HepG2 (cell line): ENCODE measurements at places on chromosomes 16 and 17. TPM values are rescaled to one million over a fixed set of nuclear protein-coding genes. Genes with fewer than 3 reads are reported as not detected.

GRCh38 chr16:4846503-4846900 lies 586 bp downstream of the GLYR1 start:
- peaks cover 2% of the 10 kb centered on the region for H3K36me3 ChIP-seq
- peak overlapping the region; percentile 95 for H3K27ac ChIP-seq
- DNase-seq: peak; percentile 35

- no peak for DNase-seq
- H3K27me3 ChIP-seq: peaks cover 2% of the 10 kb centered on the region; the same call in 1 of the 3 replicates
- no peaks in the 10 kb centered on the region for H3K4me1 ChIP-seq
- no peak overlapping the region for H3K27ac ChIP-seq
Observed at GRCh38 chr16:13168091-13168572, 266.7 kb downstream of the SHISA9 start.

GRCh38 chr16:20079106-20079505 lies 5.4 kb upstream of the GPR139 start:
- DNase-seq: no peak
- no peak overlapping the region for H3K27ac ChIP-seq
- H3K4me3 ChIP-seq: no peak overlapping the region
- no peaks in the 10 kb centered on the region for H3K4me1 ChIP-seq

- no peak overlapping the region for H3K4me3 ChIP-seq
- peak; percentile 65 for DNase-seq
Observed at GRCh38 chr17:39174920-39175694, 9.1 kb upstream of the ARL5C start.

The TOM1L1 gene
- 45.3 and 61.1 TPM in 2 replicates for total RNA-seq

The LCMT1 gene
- total RNA-seq: 48.7 and 56.5 TPM in 2 replicates

The KRTAP3-1 gene
- total RNA-seq: 0.29 and 0.81 TPM in 2 replicates

The ZNF207 gene
- 164 and 194 TPM in 2 replicates for total RNA-seq

The CCL14 gene
- 1.1 and 1.3 TPM in 2 replicates for total RNA-seq

The ITGB3 gene
- total RNA-seq: 0.15 and 0.31 TPM in 2 replicates

GRCh38 chr16:81913222-81913621 lies 98.0 kb downstream of the SDR42E1 start:
- H3K4me1 ChIP-seq: no peaks in the 10 kb centered on the region
- H3K4me3 ChIP-seq: no peak overlapping the region
- H3K27me3 ChIP-seq: no peaks in the 10 kb centered on the region
- no peak for DNase-seq
- H3K36me3 ChIP-seq: no peaks in the 10 kb centered on the region
- H3K27ac ChIP-seq: no peak overlapping the region

GRCh38 chr17:67994817-67995569 lies 1.3 kb downstream of the C17orf58 start:
- no peak overlapping the region for H3K27ac ChIP-seq
- no peaks in the 10 kb centered on the region for H3K36me3 ChIP-seq
- no peak for DNase-seq

The CCDC78 gene
- 0.53 TPM in 1 of 2 replicates, not detected in the other for total RNA-seq

DNA sequence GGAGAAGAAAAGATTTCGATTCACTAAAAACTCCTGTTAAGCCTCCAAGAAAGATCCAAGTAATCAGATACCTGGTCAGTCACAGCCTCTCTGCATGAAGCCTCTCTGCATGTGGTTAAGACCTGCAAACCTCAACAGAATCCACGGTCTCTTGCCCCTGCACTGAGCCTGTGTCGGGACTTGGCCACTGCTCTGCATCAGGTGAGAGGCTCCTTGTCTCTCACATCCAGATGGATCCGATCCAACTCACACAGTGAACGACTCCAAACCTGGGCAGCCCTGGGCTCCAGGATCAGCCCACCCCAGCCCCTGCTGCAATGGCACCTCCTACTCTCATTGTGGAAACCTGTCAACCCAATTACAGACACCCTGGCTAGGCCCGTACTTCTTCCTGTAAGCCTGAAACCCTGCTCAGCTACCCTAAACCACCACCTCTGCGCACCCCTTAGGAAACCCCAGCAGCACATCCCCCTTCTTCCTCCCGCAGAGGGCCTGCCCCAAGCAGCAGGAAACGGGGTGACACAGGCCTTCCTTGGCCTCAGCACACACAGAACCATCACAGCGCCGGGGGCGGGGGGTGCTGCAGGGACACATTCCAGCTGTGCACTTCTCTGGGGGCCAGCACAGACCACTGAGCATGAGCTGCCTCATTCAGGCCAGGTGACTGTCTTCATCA lies 129.5 kb downstream of the ANKRD11 start:
- no peak for DNase-seq
- H3K27ac ChIP-seq: no peak overlapping the region
- peaks cover 16% of the 10 kb centered on the region for H3K36me3 ChIP-seq
- H3K27me3 ChIP-seq: no peaks in the 10 kb centered on the region
- H3K4me3 ChIP-seq: no peak overlapping the region
- peaks cover 51% of the 10 kb centered on the region for H3K4me1 ChIP-seq

DNA sequence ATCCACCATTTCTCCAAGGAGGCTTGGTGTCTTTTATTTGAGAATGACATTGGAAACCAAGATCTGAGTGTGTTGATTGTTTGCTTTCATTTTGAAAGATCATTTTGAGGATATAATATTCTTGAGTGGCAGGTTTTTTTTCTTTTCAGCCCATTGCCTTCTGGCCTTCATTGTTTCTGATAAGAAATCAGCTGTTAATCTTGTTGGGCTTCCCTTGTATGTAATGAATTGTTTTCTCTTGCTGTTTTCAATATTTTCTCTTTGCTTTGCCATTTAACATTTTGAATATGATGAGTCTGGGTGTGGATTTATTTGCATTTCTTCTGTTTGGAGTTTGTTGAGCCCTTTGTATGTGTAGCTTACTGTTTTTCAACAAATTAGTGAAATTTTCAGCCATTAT lies 22.0 kb downstream of the PRSS54 start:
- no peak overlapping the region for H3K4me3 ChIP-seq
- no peaks in the 10 kb centered on the region for H3K36me3 ChIP-seq
- no peak overlapping the region for H3K27ac ChIP-seq
- no peaks in the 10 kb centered on the region for H3K27me3 ChIP-seq
- DNase-seq: no peak

GRCh38 chr16:46774743-46775177 lies 26.6 kb upstream of the MYLK3 start:
- H3K27ac ChIP-seq: no peak overlapping the region
- DNase-seq: no peak
- no peak overlapping the region for H3K4me3 ChIP-seq
- no peaks in the 10 kb centered on the region for H3K36me3 ChIP-seq
- peaks cover 5% of the 10 kb centered on the region; the same call in 1 of the 3 replicates for H3K27me3 ChIP-seq
- peaks cover 14% of the 10 kb centered on the region for H3K4me1 ChIP-seq

The CA5A gene
- 85.7 and 106 TPM in 2 replicates for total RNA-seq

- no peaks in the 10 kb centered on the region for H3K36me3 ChIP-seq
- peak; percentile 73 for DNase-seq
- H3K27ac ChIP-seq: no peak within 1 kb of the TSS
- peak within 1 kb of the TSS; percentile 70 for H3K4me3 ChIP-seq
- H3K27me3 ChIP-seq: peaks cover 50% of the 10 kb centered on the region
Observed at GRCh38 chr17:74972107-74972972, at the start of gene HID1. HID1 (minus strand) TSS chr17:74972759; CDS start chr17:74972656, 103 bp downstream.
